Dermis blood vessel endothelial cell (primary cell): ENCODE measurements at places on chromosomes 6 and 20. TPM values are rescaled to one million over a fixed set of nuclear protein-coding genes. Genes with fewer than 3 reads are reported as not detected.

The MDFI gene
- 34.0 and 37.8 TPM in 2 replicates for total RNA-seq

The PRDM13 gene
- not detected in 2 replicates for total RNA-seq

DNA sequence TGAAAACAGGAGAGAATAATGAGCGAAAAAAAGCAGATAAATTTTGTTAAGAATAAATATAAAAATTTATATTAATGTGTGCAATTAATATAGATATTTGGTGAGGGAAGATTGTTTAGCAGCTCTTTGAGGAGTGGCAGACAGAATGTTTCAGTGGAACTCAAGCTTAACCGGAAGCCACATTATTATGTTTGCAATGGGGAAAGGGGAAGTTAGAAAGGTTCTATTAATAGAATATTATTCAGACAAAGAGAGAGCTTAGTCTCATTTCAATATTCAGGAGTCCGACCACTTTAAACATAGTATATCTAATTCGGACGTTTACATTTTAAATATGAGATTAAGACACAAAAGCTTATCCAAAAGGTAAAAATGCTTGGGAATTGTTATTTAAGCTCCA is 81.6 kb upstream of the KHDRBS2 start:
- no peak for DNase-seq

GRCh38 chr6:170128346-170128745 is 162.5 kb downstream of the DLL1 start:
- DNase-seq, result no peak

DNA sequence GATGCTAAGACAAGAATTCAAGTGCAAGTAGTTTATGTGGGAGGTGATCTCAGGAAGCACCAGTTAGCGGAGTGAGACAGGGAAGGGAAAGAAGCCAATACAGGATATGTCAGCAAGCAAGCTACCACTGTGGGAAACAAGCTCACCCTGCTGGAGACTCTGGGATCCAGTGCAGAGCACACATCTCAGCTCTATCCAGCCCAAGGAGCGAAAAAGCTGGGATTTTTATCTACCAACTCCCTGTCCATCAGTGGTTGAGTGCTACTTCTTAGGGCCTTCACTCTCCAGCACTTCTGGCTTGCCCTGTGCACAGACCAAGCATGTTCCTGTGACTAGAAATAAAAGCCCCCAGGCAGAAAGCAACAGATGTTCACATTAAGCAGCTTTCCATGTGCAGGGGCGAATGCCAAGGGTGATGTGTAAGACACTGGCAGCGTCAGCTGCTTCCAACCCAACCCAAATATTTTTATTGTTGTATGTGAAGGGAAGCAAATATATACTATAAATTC is 10.8 kb upstream of the RNF24 start:
- peak; percentile 64 for DNase-seq

GRCh38 chr20:51979226-51979625 is 176.9 kb upstream of the SALL4 start:
- DNase-seq, result no peak

- DNase-seq, result peak; percentile 92
These were observed 23.9 kb upstream of the ASXL1 start for GRCh38 chr20:32333988-32334885.

DNA sequence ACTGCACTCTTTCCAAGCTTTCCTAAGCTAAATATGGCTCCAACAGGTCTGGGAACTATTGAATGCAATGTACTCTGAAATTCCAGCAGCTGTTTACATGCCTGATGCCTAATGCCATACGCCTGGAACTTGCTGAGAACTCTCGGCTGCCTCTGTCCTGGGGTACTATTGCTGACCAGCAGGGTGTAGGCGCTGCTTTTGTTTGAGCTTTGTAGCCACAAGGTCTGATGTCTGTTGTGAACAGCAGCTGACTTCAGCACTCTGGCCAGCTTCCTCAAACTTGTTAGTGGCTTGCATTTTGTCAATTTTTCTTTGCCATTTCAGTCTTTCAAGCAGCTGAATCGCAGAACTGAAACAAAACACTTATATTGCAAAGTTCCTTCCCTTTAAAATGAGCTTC is 26.7 kb downstream of the SAYSD1 start:
- DNase-seq, result peak; percentile 48
